ENCODE measurements at places on chromosomes 11 and 22.
A peak's percentile ranks its signal among the peaks of the same experiment; 100 is the strongest.

DNA sequence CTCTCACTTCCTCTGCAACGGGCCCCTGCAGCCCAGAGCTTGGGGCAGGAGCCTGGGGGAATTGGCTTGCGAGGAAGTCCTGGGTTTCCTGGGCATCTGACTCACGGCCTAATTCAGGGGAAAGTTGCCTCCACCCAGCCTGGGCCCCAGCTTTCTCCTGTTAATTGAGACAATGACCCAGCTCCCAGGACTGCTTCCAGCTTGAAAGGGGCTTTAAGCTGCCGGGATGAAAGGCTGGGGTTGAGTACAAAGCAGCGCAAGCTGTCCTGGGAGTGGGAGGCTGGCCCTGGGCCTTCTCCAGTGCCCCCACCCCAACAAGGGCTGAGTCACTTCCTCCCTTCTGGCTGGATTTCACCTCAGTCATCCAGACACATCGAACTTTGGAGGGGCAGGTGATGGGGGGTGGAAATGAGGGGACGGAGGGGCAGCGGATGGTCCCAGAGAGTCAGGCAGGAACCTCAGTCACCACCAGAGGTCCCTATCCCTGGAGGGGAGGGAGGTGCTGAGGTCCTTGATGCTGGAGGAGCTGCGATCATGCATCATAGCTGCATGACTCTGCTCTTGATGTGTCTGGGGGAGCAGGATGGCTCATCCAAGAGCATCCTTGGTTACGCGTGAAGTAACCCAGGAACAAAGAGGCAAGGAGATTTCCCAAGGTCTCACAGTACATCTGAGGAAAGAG lies 30.1 kb upstream of the OAF start:
- DNase-seq = no peak

GRCh38 chr11:70126494-70126893 lies 48.4 kb downstream of the ANO1 start:
- DNase-seq = no peak

GRCh38 chr11:112881461-112881860 lies 79.8 kb upstream of the NCAM1 start:
- no peak for DNase-seq

DNA sequence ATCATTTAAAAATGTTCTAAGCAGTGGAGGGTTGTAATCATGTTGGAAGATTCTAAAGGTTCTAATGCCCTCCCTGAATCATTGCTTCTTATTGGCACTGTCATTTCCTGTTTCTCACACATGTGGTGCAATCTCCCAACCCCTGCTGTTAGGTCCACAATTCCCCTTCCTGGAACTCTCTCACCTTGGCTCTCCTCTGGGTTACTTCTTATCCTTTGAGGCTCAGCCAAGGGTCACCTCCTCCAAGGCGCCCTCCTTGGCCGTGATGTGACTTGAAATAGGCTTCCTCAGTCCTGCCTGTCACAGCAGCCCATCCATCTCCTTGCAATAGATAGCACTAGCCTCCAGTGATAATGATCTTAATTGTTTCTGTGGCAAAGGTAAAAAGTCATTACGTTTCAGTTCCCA lies 149.8 kb downstream of the TTC17 start:
- peak; percentile 35 for DNase-seq

DNA sequence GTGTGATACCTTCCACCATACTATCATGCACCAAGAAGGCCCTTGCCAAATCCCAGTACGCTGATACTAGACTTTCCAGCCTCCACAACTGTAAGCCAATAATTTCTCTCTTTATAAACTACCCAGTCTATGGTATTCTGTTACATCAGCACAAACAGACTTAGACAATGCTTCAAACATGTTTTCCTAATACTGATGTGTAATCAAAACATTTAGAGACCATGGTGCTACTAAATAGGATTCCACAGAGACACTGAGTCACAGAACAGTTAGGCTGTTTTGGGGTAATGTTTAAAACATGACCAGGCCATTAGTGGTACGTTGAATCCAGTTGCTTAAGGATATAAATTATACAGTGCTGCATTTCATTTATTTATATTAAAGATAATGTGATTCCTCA lies 103.7 kb downstream of the PICALM start:
- DNase-seq = no peak

- no peak for DNase-seq
Measured at GRCh38 chr11:65454696-65455456, 32.3 kb downstream of the NEAT1 start.

- no peak for DNase-seq
Measured at GRCh38 chr11:130644187-130644586, 195.7 kb downstream of the ADAMTS15 start.

DNA sequence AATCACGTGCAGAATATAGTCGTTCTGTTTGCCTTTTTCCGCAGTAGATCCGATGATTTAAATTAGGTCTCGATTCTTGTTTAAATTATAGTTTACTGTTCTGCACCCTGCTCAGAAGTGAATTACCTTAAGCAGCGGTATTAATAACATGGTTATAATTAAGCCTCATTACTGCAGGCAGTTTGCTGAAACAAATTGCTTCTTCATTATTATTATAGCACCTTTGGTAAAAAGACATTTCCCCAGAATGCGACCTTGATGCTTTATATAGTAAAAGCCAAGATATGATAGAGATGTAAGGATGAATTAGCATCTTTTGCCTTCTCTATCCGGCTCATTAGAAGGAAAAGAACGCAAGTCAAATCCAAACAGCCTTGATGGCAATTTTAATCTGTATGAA lies 625.2 kb upstream of the CADM1 start:
- no peak for DNase-seq

- DNase-seq = peak; percentile 68
Measured at GRCh38 chr11:128814856-128815705, 52.0 kb downstream of the KCNJ1 start.

DNA sequence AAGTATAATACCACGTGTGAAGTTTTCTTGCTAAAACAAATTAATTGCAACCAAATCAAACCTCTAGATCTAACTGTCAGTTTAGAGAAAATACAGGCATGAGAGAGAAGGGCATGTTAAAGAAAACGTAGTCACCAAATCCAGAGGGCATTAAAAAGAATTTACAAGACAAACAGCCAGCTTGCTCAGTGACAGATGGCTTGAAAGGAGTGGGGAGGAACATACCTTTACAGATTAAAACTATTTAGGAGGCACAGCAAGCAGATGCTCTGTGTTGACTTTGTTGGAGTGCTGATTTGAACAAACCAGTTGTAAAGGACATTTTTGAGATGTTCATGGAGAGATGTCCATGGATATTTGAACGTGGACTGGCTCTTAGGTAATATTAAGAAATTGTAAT lies 96.9 kb downstream of the ATXN10 start:
- DNase-seq = no peak

GRCh38 chr22:46829117-46829891 lies 66.9 kb downstream of the TBC1D22A start:
- peak; percentile 68 for DNase-seq

DNA sequence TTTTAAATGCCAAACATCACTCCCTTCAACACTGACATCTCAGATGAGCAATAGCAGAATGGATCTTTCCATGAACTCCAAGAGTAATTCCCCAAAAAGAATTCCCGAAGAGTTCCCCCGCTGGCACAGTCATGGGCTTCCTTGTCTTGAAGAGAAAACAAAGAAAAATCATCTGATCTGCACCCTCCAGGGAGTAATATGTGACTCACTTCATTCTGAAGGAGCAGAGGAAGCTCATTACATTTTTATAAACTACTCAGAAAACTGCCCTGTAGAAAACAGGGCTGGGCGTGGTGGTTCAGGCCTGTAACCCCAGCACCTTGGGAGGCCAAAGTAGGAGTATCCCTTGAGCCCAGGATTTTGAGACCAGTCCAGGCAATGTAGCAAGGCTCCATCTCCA lies 35.7 kb downstream of the CELSR1 start:
- peak; percentile 32 for DNase-seq

- DNase-seq = no peak
Measured at GRCh38 chr11:117722082-117722481, 74.9 kb downstream of the DSCAML1 start.

GRCh38 chr22:35065796-35066218 lies at the start of gene ISX:
ISX (plus strand) TSS chr22:35066158; CDS start chr22:35067088, 930 bp downstream.
- DNase-seq = no peak

DNA sequence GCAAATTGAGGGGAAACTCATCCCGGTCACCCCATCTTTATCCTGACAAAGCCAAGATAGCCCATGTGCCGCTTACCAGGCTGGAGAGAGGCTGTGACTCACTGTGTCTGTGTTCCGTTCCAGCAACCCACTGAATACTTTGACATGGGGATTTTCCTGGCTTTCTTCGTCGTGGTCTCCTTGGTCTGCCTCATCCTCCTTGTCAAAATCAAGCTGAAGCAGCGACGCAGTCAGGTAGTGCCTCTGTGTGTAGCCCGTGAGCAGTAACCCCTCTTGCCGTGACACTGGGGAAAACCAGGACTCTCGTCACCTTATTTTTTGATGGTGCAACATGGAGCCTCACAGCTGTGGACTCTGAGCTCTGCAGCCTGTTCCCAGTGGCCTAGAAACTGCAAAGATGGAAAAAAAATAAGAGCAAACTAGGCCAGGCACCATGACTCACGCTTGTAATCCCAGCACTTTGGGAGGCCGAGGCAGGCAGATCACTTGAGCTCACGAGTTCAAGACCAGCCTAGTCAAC lies 16.9 kb downstream of the C22orf31 start:
- DNase-seq = peak; percentile 61

DNA sequence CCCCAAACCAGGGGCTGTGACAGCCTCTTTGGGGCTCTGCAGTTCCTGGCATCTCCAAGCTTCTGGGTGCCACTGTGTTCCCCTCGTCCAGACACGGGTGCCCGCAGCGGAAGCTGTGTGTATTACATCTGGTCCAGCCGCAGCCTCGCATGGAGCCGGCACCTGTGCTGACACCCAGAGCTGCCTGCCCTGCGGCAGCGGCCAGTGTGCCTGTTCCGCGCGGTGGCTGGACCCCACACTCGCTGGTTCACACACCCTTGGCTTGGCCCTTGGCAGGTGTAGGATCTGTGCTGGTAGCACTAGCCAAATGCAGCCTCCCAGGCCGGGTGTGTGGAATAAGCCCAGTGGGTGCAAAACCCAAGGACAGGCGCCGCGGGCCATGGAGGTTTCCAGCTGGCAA lies 24.5 kb upstream of the RNASEH2C start:
- no peak for DNase-seq

DNA sequence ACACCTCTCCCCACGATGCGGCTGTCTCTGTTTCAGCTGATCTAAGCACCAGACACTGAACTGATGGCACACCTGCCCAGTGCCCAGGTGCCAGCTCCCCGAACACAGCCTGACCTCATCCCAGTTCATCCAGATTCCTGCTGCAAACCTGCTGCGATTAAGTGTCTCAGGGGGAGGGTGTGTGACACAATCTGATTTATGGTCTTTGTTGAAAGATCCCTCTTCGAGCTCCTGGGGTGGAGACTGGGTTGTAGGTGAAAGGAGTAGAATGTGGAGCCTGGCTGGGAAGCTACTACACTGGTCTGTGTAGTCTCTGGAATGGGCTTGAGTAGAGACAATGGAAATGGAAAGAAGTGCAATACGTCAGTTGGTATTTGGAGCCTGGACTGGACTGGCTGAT lies 390.3 kb downstream of the SHANK2 start:
- DNase-seq = no peak

- DNase-seq = no peak
Measured at GRCh38 chr11:101211407-101211975, 81.9 kb upstream of the PGR start.

- peak; percentile 63 for DNase-seq
Measured at GRCh38 chr11:69166218-69167115, 10.7 kb downstream of the SMIM38 start.

GRCh38 chr22:46747646-46748045 lies 9.6 kb upstream of the CERK start:
- no peak for DNase-seq
